ENCODE measurements at places on chromosomes 3 and 15.

DNA sequence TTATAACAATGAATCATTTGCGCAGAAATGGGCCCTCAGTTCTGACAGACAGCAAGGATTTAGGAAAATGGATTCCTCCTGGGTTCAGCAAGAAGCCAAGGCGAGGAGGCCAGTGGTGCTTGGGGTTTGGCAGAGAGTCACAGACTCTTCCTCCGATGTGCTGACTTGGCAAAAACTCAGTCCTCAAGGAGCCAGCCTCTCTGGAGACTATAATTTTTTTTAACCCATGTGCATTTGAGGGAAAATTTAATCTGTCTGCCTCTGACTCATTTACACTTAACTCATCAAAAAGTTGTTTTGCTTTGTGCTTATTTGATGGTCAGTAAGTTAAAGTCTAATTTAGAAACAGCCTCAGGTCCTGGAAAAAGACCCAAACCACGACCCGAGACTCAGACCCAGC lies 34.2 kb upstream of the SLC24A5 start:
- DNase-seq = no peak

- DNase-seq = no peak
These were observed 46.2 kb downstream of the PTH1R start for GRCh38 chr3:46923559-46924350.

DNA sequence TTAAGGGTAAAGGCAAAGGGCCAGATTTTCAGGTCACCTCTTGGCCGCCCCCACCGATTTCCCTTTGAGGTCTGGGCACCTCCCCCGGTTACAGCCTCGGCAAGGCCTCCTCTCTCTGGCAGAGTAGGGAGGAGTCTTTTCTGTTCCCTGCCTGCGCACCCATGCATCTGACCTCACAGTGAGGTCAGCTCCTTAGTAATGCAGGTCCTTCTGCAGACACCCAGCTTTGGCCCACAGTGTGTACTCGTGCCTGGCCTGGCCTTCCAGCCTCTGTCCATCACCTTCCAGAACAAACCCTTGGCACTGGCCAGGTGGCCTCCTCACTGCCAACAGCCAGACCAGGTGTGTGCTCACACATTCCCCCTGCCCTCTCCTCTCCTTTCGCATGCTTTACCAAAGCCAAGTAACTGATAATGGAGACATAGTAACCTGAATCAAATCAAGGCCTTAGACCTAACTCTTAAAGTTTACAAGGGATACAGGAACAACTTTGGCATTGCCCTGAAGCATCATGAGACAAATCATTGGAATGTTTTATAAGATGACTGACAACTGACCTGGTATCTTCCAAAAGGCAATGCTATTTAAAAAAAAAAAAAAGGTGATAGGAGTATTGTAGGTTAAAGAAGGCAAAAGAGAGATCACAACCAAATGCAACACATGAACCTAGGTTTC lies 61.3 kb downstream of the CORO2B start:
- DNase-seq = no peak

DNA sequence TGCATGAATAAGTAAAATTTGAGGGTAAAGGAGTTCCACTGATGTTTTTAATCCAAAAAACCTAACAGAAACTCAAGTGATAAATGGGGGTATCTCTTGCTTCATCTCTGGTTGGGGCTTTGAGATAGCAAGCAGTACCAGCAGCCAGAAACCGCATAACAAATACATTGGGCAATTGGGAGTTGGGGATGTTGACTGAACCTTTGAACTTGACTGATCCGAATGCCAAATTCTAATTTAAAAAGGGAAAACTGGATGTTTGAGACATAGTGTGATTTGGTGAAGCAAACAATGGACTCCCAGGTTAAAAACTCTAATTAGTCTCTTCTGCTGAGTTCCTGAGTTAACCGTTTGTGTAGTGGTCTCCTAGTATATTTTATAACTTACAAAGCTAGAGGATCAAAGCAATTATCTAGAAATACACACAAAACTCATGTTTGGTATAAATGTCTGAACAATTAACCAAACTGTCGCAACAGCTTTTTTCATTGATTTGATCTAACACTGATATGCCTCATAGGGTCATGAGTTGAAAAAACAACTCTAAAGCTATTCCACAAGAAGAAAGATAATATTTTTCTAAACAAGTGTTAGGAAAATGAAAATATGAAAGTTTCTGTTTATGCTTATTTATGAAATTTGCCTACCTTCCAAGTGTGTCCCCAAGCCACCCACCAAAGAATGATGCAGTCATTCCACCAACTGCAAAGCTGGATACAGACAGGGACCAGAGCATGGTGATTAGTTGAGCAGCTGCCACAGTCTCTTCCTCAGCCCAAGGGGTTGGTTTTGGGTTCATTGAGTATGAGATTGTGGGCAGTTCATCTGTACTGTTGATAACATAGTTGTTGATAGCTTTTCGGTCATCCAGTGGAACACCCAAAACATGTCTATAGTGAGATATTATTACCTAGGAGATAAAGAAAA lies 12.4 kb downstream of the SLC2A2 start:
- DNase-seq = no peak

- DNase-seq = no peak
These were observed 285.3 kb downstream of the SV2B start for GRCh38 chr15:91385311-91385710.

DNA sequence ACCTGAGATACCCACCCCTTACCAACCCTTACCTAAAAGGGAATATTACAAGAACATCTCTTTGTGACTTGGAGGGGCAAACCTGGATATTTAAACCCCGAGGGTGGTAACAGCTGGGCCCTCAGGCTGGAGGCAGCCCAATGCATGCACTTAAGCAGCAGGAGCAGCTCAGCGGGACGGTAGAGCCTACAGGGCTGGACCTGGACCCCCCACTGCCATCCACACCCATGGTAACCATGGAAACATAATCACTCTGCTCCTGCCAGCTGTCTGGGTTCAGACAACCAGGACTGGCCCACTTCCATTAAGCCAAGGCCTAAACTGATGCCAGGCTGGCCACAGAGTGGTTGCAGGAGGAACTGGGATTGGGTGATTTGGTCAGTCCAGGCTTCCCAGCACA lies 52.8 kb downstream of the ETFA start:
- no peak for DNase-seq

DNA sequence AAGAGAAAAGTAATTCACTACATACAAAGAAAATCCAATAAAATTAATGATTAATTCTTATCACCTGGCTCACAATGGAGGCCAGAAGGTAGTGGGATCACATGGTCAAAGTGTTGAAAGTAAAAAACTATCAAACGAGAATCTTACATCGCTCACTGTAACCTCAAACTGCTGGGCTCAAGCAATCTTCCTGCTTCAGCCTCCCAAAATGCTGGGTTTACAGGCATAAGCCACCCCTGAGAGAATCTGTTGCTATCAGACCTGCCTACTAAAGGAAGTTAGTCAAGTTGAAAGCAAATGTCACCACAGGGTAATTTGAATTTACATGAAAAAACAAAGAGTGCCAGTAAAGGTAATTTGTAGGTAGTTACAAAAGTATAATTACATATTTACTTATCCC lies 103.3 kb downstream of the PCCB start:
- no peak for DNase-seq

DNA sequence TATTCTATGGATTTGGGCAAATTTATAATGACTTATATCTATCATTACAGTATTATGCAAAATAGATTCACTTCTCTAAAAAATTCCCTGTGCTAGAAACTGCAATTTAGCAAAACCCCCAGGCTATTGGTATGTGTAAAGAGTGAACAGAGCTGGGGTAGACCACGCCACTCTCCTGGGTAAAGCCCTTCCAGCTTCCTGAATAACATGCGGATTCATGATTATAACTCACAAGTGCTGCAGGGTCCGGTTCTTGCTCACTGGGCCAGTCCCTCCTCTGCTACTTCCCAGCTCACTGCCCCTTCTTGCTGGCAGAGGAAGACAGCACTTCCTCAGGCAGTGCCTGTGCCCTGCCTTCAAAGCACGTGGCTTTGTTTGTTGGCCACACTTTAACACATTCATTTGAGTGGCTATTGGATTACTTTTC lies 4.1 kb downstream of the CD80 start:
- no peak for DNase-seq

GRCh38 chr3:26350853-26351252 lies 271.7 kb upstream of the LRRC3B start:
- no peak for DNase-seq
